ENCODE measurements at places on chromosomes 13 and 19.

DNA sequence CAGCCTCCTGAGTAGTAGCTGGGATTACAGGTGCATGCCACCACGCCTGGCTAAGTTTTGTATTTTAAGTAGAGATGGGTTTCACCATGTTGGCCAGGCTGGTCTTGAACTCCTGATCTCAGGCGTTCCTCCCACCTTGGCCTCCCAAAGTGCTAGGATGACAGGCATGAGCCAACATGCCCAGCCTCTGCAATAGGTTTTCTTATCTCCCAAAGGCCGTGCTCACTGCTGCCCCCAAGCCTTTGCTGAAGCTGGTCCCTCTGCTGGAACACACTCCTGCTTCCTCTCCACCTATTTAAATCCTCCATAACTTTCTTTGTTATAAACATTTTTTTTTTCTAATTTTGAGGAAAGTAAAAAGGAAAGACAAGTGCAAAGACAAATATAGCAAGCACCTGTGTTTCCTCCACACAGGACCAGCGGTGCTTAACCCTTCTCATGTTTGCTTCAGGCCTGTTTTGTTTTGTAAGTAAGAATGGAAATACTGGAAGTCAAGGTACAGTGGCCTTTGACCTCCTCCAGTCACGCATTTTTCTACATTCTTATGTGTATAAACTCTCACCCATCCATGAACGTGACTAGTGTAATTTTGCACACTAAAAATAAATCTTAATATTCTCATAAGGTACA, 14.5 kb upstream of the TNFAIP8L1 start:
- no peak for DNase-seq

DNA sequence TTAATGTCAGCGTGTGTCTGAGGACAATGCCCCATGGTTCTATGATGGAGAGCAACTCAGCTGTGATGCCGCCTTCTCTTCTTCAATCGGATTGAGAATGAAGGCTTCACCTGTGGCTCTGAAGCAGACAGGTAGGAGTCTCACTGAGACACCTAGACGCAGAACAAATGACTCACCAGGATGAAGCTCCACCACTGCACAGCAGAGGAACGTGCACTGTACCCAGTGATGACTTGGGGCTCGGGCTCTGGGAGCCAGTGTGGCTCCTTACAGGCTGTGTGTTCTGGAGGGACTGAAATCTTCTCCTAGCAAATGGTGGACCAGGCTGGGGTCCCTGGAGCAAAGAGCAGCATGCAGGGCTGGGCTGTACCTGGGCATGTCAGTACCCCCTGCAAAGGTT, 44.0 kb downstream of the CCDC70 start:
- peak; percentile 12 for DNase-seq

- no peak for DNase-seq
These were observed 67.8 kb upstream of the CSNK1A1L start for GRCh38 chr13:37173214-37173613.

- DNase-seq, result no peak
These were observed 7.7 kb upstream of the IRS2 start for GRCh38 chr13:109794095-109794494.

- DNase-seq, result no peak
These were observed 41.7 kb upstream of the UBL3 start for GRCh38 chr13:29892151-29892550.

DNA sequence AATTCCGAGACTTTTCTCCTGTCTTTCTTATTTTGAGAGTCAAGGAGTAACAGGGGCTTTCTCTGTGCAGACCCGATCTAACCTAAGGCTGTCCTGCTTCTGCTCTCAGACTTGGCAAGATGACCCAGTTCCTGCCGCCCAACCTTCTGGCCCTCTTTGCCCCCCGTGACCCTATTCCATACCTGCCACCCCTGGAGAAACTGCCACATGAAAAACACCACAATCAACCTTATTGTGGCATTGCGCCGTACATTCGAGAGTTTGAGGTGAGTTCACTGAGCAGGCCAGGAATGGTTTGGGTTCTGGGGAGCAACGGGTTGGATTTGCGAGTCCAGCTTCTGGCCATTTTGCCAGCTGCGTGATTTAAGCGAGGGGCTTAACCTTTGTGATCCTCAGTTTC, 1.0 kb downstream of the SNRNP70 start:
- DNase-seq, result no peak

DNA sequence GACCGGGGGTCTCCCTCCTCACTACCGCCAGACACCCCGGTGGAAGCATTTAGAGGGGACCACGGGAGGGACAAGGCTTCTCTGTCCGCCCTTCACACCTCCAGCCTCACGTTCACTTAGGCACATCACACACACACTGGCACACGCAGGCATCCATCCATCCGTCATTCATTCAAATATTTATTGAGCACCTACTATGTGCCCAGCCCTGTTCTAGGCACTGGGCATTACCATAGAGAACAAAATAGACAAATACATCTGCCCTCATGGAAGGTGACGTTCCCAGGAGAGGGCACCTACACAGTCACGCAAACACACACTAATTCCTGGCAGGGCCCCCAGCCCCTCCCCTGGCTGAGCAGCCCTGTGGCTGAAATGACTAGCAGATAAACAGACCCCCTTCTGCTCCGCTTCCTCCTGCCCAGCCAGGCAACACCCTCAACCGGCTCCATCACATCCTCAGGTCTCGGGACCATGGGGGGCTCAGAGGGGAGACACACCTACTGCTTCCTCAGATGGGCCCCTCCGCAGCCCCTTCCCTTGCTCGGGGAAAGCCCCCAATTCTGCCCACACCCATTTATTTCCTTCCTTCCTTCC, 3.7 kb upstream of the NOP53 start:
- DNase-seq, result no peak

- no peak for DNase-seq
These were observed 52.8 kb downstream of the MCF2L start for GRCh38 chr13:113021811-113022210.

Measured in foreskin keratinocyte (primary cell).